Cardiac ventricle fibroblast (primary cell): ENCODE measurements at places on chromosomes 2 and 18. TPM values are rescaled to one million over a fixed set of nuclear protein-coding genes. Genes with fewer than 3 reads are reported as not detected.

SCN2A gene
- 0.10 and 0.12 TPM in 2 replicates for total RNA-seq

DSG4 gene
- not detected in 2 replicates for total RNA-seq

ZNF385B gene
- 0.19 and 0.49 TPM in 2 replicates for total RNA-seq

APOB gene
- 0.39 and 0.56 TPM in 2 replicates for total RNA-seq

ADD2 gene
- total RNA-seq = 0.05 TPM in 1 of 2 replicates, not detected in the other

PIEZO2 gene
- total RNA-seq = 1.2 and 2.1 TPM in 2 replicates

TPGS2 gene
- total RNA-seq = 94.0 and 109 TPM in 2 replicates

DES gene
- 3.2 and 7.0 TPM in 2 replicates for total RNA-seq

OBSL1 gene
- 111 and 117 TPM in 2 replicates for total RNA-seq

IL1RL2 gene
- 3.5 and 5.5 TPM in 2 replicates for total RNA-seq

CCDC121 gene
- total RNA-seq = 1.7 and 2.5 TPM in 2 replicates

DIPK1C gene
- not detected in 2 replicates for total RNA-seq

TCF7L1 gene
- 6.7 and 6.8 TPM in 2 replicates for total RNA-seq

DNAJC5G gene
- not detected in 2 replicates for total RNA-seq

SPAG16 gene
- total RNA-seq = 17.2 and 19.4 TPM in 2 replicates

TUBB8B gene
- 0.50 TPM in 1 of 2 replicates, not detected in the other for total RNA-seq

GAL3ST2 gene
- not detected in 2 replicates for total RNA-seq

CTLA4 gene
- total RNA-seq = 0.12 and 0.78 TPM in 2 replicates

TBR1 gene
- not detected in 2 replicates for total RNA-seq

LYPD6 gene
- total RNA-seq = not detected in 2 replicates

PROC gene
- total RNA-seq = not detected in 2 replicates

ZCCHC2 gene
- total RNA-seq = 6.2 and 8.0 TPM in 2 replicates

COL3A1 gene
- 10,648 and 10,756 TPM in 2 replicates for total RNA-seq

EVX2 gene
- not detected in 2 replicates for total RNA-seq

CDK15 gene
- total RNA-seq = 0.39 and 1.2 TPM in 2 replicates

COL4A4 gene
- 32.8 and 35.2 TPM in 2 replicates for total RNA-seq

LAMA3 gene
- total RNA-seq = 1.4 and 2.1 TPM in 2 replicates

MOCOS gene
- 1.2 and 2.2 TPM in 2 replicates for total RNA-seq

CARF gene
- 7.2 and 7.7 TPM in 2 replicates for total RNA-seq

C2orf80 gene
- total RNA-seq = not detected in 2 replicates

PSD4 gene
- total RNA-seq = 0.69 and 1.4 TPM in 2 replicates
